EH (cell line): ENCODE measurements at places on chromosomes 4 and X.

GRCh38 chr4:37389366-37389765 is 144.8 kb downstream of the NWD2 start:
- no peak for DNase-seq

DNA sequence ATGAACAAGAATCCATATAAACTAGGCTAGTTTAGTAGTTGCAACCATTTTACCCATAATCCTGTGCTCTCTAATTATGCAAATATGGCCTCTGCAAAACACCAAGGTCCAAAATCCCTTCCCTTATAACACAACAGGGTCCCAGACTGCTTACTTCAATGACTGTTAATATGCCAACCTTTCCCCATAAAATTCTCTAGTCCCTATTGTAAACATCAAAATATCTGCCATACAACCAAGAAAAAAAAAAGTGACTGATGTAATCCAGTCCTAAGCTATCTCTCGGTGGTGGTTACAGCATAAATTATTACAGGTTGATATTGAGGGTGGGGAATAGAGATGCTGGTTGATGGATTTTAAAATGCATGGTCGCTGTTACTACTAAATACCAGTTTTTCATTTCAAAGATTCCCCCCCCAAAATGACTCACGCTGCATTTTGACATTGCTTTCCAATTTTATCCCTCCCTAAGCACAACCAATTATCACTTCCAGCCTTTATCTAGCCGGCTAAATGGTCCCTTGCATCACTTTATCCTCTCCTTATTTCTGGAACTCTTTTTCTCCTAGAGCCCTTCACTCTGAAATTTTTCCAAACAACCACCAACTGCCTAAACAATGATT is 44.8 kb downstream of the TSPAN5 start:
- peak; percentile 48 for DNase-seq

GRCh38 chr4:173507471-173508385 is 22.3 kb downstream of the HAND2 start:
- DNase-seq: no peak

DNA sequence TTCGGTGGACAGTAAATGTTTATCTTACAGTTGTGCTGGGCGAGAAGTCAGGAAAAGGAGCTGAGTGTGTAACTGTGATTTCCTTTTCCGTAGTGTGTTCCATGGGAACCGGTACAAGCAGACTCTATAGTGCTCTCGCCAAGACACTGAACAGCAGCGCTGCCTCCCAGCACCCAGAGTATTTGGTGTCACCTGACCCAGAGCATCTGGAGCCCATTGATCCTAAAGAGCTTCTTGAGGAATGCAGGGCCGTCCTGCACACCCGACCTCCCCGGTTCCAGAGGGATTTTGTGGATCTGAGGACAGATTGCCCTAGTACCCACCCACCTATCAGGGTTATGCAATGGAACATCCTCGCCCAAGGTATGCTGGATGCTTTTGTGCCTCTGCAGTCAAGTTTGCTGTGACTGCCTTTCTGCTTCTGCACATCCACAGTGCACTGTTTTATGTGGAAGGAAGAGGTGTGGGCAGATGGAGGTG is 27.4 kb downstream of the NOCT start:
- no peak for DNase-seq

- DNase-seq: peak; percentile 74
Observed at GRCh38 chr4:181685461-181685860, 557.7 kb upstream of the TENM3 start.

GRCh38 chr4:120130786-120131185 is 64.1 kb upstream of the MAD2L1 start:
- no peak for DNase-seq

GRCh38 chr4:141207961-141208360 is 12.7 kb upstream of the ZNF330 start:
- DNase-seq: no peak

DNA sequence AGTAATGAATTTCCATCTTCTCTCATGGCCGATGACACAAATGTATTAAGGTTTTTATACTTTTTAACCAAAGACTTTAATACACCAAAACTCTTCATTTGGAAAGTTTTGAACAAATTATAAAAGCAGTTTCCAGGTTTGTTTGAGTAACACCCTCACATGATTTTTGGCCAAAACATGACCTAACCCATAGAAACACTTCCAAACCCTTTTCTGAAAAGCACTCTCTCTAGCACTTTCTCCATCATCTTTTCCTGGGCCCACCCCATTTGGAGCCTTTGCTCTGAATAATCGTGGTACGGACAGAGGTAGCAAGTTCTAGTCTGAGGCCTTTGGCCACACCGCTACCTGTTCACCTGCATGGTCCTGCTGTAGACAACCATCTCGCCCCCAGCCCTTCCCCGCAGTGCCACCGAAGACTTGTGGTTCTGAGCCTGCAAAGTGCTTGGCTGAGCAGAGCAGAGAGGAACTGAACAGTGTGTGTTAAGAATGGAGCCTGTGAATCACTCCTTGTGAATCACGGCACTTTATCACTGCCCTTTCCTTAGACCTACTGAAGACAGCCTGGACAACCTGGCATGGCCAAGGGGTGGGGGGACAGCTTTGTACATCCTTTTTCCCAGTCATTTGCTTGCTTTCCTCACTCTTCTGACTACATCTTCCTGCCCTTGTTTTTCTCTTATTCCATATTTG is 181.8 kb downstream of the PTTG2 start:
- DNase-seq: peak; percentile 61
